ENCODE measurements at places on chromosomes 6 and 20.

- DNase-seq = no peak
These were observed 35.0 kb upstream of the RNF24 start for GRCh38 chr20:4050203-4050980.

GRCh38 chr6:72955666-72956065, 269.6 kb downstream of the KHDC1L start:
- DNase-seq = no peak

GRCh38 chr6:24743944-24744335, 25.0 kb upstream of the C6orf62 start:
- no peak for DNase-seq

DNA sequence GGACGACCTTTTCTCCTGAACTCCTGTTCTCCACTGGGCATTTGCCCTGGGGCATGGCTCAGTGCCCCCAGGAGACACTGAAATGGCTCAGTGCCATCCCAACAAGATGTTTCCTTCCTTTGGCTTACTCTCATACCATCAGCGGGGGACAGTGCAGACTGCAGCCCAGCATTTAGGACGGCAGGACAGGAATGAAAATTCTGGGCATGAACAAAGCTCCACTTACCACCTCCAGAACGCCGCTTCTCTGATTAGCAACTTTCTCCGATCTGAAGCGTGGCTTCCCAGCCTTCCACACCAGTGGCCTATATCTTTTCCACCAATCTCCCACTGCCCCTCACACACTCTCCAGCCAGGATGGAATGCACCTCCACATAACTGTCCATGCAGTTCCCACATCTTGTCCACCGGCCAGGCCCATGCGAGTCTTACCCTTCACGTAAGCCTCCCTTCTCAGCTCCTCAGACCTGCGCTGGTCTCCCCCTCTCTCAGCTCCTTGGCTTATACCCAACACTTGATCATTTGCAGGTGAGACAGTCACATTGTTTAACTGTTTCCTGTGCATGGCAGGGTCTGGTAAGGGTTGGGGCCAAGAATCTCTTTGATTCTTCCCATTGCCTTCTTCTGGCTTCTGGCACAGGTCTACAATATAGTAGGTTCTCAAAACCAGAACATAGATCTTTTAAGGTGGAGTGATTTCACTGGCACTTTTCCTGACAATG, 114.5 kb downstream of the FYN start:
- DNase-seq = peak; percentile 60

DNA sequence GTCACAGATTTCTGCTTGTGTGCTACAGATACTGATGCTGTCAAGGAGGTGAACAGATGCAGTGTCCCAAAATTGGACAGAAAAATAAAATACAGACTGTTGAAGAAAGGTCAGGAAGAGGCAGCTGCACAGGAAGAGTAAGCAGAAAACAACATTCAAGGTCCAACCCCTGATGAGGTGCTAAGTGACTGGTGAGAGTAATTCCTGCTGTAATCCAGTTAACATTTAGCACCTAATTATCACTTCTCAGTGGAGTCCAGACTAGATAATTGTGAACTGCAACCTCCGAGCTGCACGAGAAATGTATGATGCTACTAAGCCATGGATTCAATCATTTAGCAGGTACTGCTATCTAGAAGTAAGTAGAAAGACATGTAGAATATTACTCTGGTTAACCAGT, 36.3 kb upstream of the NRSN1 start:
- no peak for DNase-seq

- no peak for DNase-seq
These were observed 107.4 kb upstream of the ASCC3 start for GRCh38 chr6:100988391-100988984.

Data from activated T-cell treated with anti-CD3 and anti-CD28 coated beads, Interleukin-2, amount 50 U/mL, for 48 hours (primary cell).